ENCODE measurements at places on chromosomes 7 and 10. TPM values are rescaled to one million over a fixed set of nuclear protein-coding genes. Genes with fewer than 3 reads are reported as not detected.

The RBP3 gene
- not detected for total RNA-seq

The FAM221A gene
- total RNA-seq = 8.7 TPM

The TUBB8 gene
- total RNA-seq = not detected

The PNLIPRP2 gene
- total RNA-seq = not detected

The PRKG1 gene
- total RNA-seq = not detected

The AOC1 gene
- not detected for total RNA-seq

DNA sequence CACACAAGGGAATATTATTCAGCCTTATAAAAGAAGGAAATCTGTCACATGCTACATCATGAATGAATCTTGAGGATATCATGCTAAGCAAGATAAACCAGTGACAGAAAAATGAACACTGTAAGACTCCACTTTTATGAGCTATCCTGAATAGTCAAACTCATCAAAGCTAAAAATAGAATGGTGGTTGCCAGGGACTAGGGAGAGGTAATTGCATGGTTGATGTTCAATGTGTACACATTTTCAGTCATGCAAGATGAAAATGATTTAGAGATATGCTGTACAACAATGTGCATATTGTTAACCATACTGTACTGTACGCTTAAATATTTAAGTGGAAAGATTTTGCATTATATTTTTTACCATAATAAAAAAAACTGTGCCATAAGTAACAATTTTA is 1349.1 kb downstream of the XPNPEP1 start:
- DNase-seq = no peak

DNA sequence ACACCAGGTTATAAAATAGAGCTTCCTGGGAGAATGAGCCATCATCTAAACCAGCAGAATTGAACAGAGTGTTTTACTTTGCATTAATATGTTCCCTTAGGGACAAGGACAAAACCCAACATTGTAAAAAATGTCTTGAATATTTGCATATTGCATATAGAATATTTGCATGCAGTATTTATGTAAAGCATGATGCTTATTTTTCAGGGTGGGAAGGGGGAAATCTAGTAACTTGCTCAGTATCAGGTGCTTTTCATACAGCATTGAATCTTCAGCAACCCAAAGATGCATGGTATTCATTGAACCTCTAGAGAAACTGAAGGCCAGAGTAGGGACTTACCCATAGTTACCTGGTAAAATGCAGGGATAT is 409.2 kb upstream of the ZMIZ1 start:
- DNase-seq = no peak

- DNase-seq = no peak
Measured at GRCh38 chr10:24035761-24036160, 173.2 kb upstream of the KIAA1217 start.

All from activated naive CD4-positive, alpha-beta T cell treated with anti-CD3 and anti-CD28 coated beads for 36 hours (primary cell).